ENCODE measurements at places on chromosomes 1 and 21.

GRCh38 chr1:218817691-218818465 lies 355.8 kb upstream of the LYPLAL1 start:
- DNase-seq, result no peak

- no peak for DNase-seq
These were observed 421.3 kb downstream of the NPHP4 start for GRCh38 chr1:5570931-5571330.

- peak; percentile 78 for DNase-seq
These were observed at the start of gene OLFML3 for GRCh38 chr1:113978863-113979702. OLFML3 (plus strand) TSS chr1:113979474; CDS start chr1:113979517, 43 bp downstream.

DNA sequence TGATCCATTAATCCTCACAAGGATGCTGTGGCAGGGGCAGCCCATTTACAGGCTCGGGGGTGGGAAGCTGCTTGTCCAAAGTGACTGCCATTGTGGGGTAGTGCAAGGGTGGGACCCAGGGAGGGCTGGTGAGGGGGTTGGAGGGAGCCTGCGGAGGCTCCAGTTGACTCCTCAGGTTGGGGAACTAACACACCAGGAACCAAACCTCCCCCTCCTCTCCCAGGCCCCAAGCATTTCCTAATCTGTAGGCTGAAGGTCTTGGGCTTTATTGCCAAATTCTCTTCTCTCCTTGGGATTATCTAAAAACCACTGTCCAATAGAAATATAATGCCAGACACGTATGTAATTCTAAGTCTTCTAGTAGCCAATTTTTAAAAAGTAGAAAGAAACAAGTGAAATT lies 18.2 kb downstream of the IKBKE start:
- DNase-seq, result no peak

- no peak for DNase-seq
These were observed 75.2 kb upstream of the GADD45A start for GRCh38 chr1:67609577-67610341.

- no peak for DNase-seq
These were observed 471 bp upstream of the MTF2 start for GRCh38 chr1:93078638-93078985.

DNA sequence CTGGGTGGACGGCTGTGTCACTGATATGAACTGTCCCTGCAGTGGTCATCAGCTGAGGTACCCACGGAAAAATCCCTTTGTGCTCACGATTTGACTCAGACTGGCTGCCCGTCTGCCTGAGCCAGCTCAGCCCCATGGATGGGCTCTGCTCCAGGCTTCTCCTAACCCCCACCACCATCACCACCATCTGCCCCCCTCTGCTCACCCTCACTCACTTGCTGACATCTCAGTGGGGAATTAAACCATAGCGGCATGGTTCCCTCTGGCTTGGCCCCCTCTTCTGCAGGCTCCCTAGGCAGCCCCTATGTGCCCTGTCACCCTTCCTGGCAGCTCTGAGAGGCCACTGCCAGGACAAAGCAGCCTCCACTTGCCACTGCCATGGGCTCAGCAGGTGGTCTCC lies 17.3 kb downstream of the SLC6A9 start:
- no peak for DNase-seq

DNA sequence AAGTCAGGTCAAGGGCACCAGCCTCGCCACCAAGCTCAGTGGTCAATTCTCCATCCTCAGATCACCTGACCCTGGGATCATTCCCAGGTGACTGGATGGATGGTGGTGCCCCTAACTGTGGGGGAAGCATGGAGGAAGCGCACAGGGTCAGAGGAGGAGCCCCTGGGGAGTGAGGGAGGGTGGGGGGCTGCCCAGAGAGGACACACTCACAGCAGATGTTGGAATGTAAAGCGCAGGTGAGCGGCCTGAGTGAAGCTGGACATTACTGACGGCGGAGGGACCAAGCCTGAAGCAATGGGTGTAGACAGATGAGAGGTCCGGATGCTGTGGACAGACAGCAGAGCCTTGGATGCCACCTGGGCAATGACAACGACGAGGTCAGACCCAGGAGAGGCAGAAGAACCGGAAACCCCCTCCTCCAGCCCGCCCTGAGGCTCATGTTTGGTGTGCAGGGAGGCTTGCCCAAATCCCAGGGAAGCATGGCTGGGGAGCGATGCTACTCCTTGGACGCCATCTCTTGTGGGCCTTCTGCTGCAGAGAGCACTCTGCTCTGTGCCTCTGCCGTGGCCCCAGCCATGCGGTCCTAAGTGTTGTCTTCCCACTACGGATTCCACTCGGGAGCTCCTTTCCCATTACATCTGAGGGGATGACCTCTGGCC lies 5.7 kb upstream of the CPLANE2 start:
- DNase-seq, result no peak

DNA sequence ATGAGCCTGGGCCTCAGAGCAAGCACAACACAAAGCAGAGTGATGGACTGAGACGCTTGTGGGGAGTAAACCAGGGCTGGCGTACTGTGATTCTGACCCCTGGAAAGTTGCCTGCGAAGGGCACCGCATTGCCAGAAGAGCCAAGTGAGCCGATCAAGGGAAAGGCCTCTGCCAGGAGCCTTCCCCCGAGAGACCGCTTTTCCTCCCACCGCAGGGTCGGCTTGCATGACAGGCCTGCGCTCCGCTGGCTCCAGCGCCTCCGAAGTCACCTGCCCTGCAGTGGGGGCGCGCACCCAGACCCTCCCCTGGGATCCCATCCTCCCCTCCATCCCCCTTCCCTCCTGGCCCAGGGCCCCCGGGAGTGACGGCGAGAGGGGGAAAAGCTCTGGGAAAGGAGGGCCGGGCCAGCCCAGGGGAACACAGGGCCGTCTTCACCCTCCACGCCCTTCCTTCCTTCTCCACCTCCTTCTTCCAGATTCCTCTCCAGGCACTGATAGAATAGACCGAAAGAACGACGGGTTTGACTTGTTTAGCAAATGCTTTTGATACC lies 165.0 kb downstream of the TRIM33 start:
- DNase-seq, result peak; percentile 19

GRCh38 chr1:191889623-191890003 lies 268.6 kb upstream of the RGS18 start:
- DNase-seq, result no peak

- DNase-seq, result no peak
These were observed 222.4 kb upstream of the B3GALT2 start for GRCh38 chr1:193408782-193409293.

DNA sequence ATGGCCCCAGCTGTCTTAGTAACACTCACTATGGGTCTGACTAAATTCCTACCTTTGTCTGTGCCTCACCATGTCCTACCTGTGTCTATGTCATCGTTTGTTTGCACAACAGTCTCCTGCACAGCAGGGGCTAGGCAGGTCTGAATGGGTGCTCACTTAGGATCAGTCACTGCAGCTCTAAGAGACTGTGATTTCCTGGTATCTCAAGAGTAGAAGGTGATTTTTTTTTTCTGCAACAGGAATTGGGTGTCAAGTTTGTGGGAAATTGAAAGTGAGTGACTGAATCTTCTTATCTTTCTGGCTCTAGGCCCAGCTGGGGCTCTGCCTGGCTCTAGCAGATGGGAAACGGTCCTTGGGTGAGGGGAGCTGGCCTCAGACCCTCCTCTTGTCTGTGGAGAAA lies 46.4 kb upstream of the TRABD2B start:
- peak; percentile 91 for DNase-seq

- DNase-seq, result no peak
These were observed 70.4 kb upstream of the SSBP3 start for GRCh38 chr1:54476530-54477109.

DNA sequence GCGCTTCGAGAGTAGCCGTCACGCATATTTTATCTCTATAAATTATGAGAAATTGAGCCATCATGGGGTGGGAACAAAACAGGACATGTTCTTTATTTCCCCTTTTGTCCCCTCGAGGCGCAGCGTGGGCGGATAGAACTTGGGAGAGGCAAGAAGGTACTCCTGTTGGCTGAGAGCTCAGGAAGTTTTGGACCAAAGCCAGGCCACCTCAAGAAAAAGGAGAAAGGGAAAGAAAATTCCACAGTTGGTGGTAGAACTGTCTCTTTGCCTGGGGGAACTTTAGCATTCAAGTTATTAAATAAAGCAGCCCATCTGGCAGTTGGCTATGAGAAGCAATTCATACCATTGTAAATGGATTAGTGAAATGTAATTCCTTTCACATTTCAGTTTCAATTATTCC lies 76.4 kb upstream of the DSCAM start:
- DNase-seq, result no peak

DNA sequence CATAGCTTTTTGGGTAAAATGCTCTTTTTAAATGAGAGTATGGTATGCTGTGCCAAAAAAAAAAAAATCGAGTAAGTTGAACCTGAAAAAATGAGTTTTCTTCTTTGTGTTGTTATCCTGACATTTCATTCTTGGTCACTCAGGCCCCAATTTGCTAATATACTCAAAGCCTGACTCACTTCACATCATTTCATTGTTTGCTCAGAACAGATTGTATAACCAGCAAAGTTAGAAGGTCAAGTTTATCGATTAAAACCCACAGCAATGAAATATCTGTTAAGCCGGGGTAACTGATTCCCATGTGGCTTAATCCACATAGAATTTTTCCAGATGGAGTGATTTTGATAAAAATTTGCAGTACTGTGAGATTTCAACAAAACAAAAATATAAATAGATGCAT lies 363.7 kb downstream of the NEGR1 start:
- DNase-seq, result no peak

- no peak for DNase-seq
These were observed 764.4 kb downstream of the ADGRL2 start for GRCh38 chr1:82565146-82565545.

- no peak for DNase-seq
These were observed 587.5 kb upstream of the ADGRL2 start for GRCh38 chr1:81213279-81213678.

- DNase-seq, result no peak
These were observed 4.8 kb upstream of the RHCE start for GRCh38 chr1:25425098-25426085.

- no peak for DNase-seq
These were observed 74.5 kb downstream of the HIVEP3 start for GRCh38 chr1:41844255-41844654.

DNA sequence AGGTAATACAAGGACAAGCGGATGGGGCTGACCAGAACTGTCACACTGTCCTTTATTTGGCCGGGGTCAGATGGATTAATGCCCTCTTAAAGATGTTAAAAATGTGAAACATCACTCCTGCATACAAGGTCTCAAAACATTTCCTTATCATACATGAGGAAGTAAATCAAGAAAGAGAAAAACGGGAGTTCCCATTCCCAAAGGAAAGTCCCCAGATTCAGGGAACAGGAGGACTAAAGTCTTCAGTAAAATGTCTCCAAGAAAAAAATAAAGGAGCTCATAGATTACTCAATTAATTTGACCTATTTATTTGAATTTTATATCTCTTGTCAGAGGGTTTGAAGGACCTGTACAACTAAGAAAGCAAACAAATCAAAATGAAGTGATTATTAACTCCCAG lies 13.4 kb upstream of the HSD11B1 start:
- no peak for DNase-seq

DNA sequence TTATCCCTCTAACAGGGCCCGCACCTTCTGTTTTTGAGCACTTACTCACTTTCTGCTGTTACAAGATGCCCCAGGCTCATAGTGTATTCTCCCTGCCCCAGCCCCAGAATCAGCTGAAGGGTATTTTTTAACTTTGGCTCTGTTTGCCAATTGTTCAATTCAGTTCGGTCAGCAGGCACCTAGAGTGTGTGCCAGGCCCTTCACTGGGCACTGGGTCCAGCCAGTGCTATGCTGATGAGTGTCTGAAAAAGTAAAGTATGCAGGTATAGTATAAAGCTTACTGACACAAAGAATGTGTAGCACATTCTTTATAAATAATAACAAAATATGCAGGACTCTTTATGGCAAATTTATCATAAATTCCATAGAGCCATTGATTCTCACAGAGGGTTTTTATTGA lies 35.0 kb downstream of the FHAD1 start:
- no peak for DNase-seq

DNA sequence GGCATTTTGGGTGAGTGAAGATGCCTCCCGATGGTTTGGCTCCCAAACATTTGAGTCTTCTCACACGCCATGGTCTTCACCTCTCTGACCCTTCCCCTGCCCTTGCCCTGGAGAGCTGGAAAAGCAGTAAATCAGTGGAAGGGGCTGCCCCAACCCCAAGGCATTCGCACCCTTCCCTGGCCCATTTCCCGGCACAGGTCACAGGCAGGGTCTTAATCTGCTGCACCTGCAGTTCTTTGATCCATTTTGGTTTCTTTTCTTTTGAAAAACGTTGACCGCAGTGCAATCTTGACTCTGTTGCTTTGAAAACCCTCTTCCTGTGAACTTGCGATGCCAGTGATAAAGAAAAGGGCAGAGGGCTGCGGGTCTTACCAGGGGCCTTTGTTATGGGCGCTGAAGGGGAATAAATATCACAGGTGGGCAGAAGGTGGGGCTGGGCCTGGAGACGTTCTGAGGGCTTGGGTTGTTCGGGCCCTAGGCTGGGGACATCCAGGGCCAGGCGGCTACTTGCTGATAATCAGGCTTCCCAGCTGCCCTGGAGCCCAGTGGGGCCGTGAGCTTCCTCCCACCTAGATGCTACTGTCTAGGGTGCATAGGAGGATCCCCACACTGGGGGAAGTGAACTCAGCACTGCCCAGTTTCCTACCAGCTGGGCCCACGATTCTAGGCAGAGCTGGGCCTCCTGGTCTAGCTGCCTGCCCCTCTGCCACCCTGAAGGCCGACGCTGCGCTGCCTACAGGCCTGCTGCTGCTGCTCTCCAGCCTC lies 38.6 kb upstream of the EPS8L3 start:
- DNase-seq, result no peak

DNA sequence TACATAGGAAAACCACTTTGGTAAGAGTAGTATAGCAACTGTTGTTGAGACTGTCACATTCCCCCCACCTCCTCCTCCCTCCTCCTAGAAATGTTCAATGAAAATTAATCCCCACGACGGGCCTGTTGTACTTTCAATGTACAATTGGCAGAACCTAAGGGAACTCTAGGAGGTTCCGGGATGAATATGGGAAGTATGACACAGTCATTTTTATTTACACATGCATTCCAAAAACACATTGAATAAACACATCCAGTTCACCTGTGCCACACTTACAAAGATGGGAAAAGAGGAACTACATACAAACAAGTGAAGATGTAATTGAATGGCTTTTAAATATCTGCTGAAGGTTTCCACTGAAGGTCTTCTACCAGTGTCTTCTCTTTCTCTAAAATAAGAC lies 144.4 kb upstream of the NBPF11 start:
- DNase-seq, result no peak

DNA sequence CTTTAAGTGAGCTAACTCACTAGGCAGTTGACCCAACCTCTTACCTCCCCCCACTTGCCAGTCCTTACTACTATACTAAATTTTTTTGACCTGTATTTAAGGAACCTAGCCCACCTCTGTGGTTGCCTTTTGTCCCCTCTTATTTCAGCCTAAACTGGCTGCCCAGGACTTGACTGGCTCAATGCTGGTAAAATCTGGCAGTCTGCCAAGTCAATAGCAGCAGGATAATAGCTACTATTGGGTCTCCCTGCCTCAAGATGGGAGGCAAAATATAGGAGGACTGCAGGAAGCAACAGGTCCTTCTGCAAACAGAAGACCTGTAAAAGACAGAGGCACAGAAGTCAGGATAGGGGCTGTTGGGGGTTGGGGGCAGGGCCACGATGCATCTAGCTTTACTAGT lies 144.2 kb upstream of the POGK start:
- peak; percentile 35 for DNase-seq

Measured in NCI-H345 (cell line).